ENCODE measurements at places on chromosomes 4 and X.

GRCh38 chr4:143411527-143412419, 75.1 kb downstream of the GAB1 start:
- no peak for DNase-seq

- no peak for DNase-seq
These were observed 24.7 kb downstream of the ACE2 start for GRCh38 chrX:15576019-15576418.

- DNase-seq = no peak
These were observed 828.3 kb downstream of the TECRL start for GRCh38 chr4:63580796-63581475.

- DNase-seq = no peak
These were observed 146.7 kb upstream of the VEGFC start for GRCh38 chr4:176939445-176939844.

GRCh38 chr4:179415037-179415846, 1973.0 kb upstream of the AGA start:
- DNase-seq = no peak

- DNase-seq = no peak
These were observed 6.2 kb upstream of the AFAP1 start for GRCh38 chr4:7945709-7946380.

DNA sequence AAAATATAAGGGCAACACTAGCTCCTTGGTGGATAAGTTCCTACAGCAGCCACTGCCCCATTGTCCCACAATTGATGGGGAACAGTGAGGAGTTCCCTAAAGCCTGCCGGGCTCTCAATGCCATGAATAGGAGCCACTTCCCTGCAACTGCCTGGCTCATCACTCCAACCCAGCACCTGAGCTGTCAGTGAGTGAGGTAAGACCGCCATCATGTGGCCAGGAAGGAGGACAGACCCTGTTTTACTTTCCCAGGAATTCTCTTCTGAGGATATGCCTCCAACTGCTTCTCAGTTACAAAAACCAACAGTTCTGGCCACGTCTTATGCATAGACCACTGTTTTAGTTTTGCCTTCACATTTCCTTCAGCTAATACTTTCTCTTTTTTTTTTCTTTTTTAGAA, 45.5 kb downstream of the SRPX start:
- DNase-seq = no peak

DNA sequence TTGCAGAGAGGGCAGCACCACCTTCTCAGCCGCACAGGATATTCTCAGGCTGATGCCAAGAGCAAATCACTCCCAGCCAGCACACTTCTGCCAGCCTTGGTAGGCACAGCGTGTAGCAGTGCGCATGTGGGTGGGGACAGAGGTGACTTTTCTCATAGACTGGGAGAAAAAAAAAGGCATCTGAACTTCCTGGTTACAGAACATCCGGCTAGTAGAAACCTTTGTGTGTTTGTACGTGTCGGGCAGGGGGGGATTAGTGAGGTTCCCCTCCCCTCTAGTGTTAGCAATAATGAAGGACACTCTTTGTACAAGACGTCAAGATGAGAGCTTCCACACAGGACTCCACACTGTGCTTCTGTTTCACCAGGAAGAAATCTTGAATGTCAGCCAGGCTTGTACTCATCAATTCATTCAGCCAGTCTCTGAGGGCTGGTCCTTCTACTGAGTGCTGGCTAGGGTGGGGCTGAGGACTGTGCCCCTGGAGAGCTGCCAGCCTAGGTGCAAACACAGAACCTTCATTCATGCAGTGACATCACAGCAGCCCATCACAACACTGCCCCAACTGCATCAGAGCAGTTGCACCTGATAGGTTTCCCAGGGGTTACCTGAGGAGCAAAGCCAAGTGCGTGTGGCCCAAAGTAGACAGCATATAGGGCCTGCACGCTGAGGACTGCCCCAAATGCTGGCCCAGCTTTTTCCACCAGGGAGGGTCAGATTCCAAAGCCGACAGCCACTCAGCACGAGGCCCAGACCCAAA, 34.7 kb downstream of the SLC25A5 start:
- peak; percentile 29 for DNase-seq

DNA sequence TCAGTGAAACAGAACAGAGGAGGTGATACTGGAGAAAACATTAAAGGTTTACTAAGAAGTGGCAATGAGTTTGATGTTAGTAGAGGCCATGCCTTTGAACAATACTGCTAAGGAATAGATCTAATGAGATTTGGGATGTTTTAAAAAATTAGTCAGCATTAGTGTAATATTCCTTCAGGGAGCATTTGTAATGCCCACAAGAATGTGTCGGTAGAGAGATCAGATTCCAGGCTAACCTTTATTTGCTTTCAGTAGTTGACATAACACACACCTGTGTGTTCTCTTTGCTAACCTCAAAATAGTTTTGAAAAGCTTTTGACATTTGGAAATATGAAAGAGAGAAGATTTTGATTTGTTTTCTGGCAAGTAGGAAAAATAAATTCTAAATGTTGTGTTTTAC, 328.8 kb downstream of the BMPR1B start:
- no peak for DNase-seq

DNA sequence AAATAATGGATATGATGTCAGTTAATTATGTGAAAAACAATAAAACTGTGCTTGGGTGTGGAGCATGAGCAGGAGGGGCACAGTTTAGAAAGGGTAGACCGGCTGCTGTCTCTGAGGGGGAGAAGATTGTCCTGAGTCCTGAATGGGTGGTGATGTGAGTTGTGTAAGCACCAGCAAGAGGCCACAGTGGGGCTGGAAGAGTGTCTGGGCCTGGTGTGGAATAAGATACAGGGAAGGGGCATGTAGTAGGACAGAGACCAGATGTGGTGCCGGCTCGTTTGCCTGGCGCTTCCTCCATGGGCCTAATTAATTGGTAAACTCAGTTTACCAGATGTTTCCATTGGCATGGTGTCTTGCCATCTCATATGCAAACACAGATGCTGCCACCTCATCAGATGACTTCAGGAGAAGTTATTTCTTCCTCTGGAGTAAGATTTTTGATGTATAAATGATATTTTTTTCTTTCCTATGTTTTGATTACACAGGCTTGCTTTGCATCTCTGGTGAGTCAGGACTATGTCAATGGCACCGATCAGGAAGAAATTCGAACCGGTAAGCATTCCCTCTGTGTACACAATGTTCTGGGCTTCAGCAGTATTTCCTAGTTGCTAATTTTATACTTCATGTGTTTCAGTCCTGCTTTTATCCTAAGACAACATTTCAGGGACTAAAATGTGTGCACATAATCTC, 5.1 kb downstream of the MED28 start:
- no peak for DNase-seq

DNA sequence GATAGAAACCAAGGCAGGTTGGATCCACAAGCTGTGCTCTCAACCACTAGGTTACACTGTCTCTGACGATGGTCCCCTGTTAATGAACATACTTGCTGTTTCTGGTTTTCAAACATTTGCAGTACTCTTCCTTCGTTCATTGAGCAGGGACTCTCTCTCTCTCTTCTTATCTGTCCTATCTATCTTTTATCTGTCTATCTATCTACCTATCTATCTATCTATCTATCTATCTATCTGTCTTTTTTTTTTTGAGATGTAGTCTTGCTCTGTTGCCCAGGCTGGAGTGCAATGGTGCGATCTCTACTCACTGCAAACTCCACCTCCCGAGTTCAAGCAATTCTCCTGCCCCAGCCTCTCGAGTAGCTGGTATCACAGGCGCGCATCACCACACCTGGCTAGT, 9.4 kb upstream of the CT47C1 start:
- no peak for DNase-seq

- peak; percentile 29 for DNase-seq
These were observed 85.9 kb downstream of the AASDH start for GRCh38 chr4:56301181-56301996.

- DNase-seq = no peak
These were observed 783.5 kb downstream of the PCDH18 start for GRCh38 chr4:136748773-136749172.

- no peak for DNase-seq
These were observed 3.2 kb downstream of the MAOB start for GRCh38 chrX:43878906-43879526.

DNA sequence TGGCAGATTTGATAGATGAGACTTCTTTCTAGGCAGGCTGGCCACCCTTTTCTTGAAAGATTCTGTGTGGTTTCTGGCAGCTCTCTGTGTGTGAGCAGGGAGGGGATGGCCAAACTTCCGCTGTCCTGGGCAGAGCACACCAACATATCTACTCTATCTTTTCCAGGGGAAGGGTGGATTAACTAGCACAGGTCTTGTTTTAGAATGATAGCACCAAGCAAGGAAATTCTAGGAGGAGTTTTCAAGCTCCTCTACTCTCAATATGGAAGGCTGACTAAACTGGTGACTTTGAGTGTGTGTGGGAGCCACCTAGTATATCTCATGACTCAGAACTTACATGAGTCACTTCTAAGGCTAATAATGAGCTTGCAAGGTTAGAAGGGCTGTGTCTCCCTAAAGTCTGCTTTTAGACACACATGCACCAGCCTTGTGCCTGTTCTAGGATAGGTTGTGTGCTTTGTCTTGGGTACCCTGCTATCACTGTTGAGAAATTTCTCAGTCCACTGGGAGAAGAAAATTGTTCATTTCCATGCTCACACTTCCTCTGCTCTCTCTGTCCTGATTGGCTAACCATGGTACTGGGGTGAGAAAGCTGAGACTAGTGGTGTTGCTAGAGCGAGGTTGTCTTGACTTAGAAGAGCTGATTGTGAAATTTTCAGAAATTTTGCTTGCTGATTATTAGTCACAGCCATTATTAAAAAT, 72.9 kb downstream of the YIPF6 start:
- no peak for DNase-seq

DNA sequence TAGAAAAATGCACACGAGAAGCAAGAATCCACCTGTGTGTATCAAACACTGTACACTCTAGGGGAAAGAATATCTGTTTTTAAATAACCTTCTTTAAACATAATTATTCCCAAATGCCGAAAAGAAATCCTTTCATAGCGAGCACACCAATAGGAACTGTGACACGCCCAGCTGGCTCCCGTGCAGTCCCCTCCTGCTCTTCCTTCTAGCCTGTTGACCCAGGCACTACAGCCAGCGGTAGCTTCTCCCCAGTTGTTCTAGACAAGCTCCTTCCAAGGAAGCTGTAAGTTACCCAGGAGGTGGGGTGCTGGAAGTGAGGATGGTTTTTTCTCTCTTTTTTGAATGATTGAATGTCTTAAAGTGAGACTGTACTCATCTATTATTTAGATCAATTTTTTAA, 19.5 kb upstream of the NOCT start:
- DNase-seq = no peak

- DNase-seq = no peak
These were observed 286.3 kb downstream of the ANK2 start for GRCh38 chr4:113335746-113336145.

GRCh38 chr4:100988876-100989275, 358.4 kb downstream of the PPP3CA start:
- DNase-seq = no peak

DNA sequence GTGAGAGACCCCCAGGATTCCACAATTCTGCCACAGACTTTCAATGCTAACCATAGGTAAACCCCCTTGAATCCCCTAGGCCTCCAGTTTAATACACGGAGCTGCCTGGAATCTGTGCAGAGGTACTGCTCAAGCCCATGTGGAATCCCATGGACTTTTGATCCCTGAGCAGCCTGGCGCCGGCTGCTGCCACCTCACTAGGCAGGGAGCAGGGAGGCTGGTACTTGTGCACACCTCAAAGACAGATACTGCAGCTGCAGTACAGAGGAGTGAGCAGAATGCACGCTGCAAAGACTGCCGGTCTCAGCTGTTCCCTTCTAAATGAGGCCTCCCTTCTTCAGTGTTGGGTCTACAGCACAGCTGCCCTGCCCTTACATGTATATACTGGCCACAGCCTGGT, 79.4 kb downstream of the RPS6KA6 start:
- no peak for DNase-seq

DNA sequence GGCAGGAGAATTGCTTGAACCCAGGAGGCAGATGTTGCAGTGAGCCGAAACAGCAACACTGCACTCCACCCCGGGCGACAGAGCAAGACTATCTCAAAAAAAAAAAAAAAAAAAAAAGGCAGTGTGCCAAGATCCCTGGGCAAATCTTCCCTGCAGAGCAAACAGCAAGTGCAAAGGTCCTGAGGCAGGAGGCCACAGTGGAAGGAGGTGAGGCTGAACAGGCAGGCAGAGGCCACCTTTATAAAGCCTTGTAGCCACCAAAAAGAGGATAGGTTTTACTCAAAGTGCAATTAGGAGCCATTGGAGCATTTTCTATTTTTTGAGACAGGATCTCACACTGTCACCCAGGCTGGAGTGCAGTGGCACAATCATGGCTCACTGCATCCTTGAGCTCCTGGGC, 45.1 kb upstream of the TLR2 start:
- DNase-seq = no peak

GRCh38 chr4:123423819-123424218, 27.2 kb downstream of the SPRY1 start:
- no peak for DNase-seq

DNA sequence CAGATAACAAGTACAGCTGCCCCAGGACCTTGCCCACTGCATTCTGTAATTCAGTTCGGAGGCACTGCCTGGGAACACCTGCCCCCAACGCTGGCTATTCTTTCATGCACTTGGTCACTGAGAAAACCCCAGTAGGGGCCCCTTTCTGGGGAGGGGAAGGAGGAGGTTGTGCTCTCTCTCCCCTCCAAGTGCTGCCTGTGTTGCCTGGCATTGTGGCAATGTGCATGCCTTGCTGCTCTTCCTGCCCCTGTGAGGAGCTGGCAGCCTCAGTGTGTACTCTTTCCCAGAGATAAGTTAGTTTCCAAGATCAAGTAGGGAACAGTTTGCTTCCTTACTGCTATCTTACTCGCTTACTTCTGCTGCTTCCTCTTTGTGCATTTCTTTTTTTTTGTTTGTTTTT, 90.8 kb downstream of the AASDH start:
- DNase-seq = no peak

DNA sequence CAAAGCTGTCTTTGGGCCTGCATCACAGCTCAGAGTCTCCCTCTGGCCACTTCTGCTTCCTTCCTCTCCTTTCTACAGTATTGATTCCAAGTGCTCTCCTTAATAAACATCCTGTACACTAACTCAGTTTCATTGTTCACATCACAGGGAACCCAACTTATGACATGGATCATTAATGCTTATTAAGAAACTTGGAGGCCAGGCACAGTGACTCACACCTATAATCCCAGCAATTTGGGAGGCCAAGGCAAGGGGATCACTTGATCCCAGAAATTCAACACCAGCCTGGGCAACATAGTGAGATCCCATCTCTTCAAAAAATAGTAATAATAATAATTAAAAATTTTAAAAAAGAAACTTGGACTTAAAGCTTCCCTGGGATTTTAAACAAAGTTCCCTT, 89.2 kb upstream of the EFHC2 start:
- DNase-seq = no peak

DNA sequence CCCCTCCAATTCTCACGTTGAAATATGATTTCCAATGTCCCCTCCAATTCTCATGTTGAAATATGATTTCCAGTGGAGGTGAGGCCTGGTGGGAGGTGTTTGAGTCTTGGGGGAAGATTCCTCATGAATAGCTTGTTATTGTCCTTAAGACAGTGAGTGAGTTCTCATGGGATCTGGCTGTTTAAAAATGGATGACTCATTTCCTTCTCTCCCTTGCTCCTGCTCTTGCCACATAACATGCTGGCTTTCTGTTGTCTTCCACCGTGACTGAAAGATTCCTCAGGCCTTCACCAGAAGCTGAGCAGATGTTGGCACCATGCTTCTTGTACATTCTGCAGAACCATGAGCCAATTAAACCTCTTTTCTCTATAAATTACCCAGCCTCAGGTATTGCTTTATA, 346.8 kb upstream of the TECRL start:
- DNase-seq = no peak

All from NCI-H510A (cell line).